Esophagus (tissue), 2 donors: ENCODE measurements at places on chromosomes 5 and 9. TPM values are rescaled to one million over a fixed set of nuclear protein-coding genes. Genes with fewer than 3 reads are reported as not detected.

FOXD4L4 gene
- polyA plus RNA-seq: 0.08 TPM

FRMD3 gene
- polyA plus RNA-seq: 0.20 TPM

LRRC19 gene
- polyA plus RNA-seq: not detected

POLE3 gene
- 38.9 TPM for polyA plus RNA-seq

CDH9 gene
- not detected for polyA plus RNA-seq

PTCH1 gene
- polyA plus RNA-seq: 2.8 TPM

HMMR gene
- 4.1 TPM for polyA plus RNA-seq

CDC25C gene
- 1.0 TPM for polyA plus RNA-seq

C5orf52 gene
- not detected for polyA plus RNA-seq

TRPM3 gene
- under 0.01 TPM for polyA plus RNA-seq

ENHO gene
- polyA plus RNA-seq: 0.39 TPM

SPOUT1 gene
- polyA plus RNA-seq: 23.6 TPM

WDR5 gene
- 17.3 TPM for polyA plus RNA-seq

DBH gene
- polyA plus RNA-seq: not detected

SLCO6A1 gene
- polyA plus RNA-seq: 0.39 TPM

OTULINL gene
- 0.45 TPM for polyA plus RNA-seq

CER1 gene
- not detected for polyA plus RNA-seq

MCC gene
- polyA plus RNA-seq: 7.2 TPM

GBGT1 gene
- polyA plus RNA-seq: 3.7 TPM

COL23A1 gene
- 0.59 TPM for polyA plus RNA-seq

QRFP gene
- 0.16 TPM for polyA plus RNA-seq

SNAPC4 gene
- polyA plus RNA-seq: 6.6 TPM

RANBP3L gene
- 0.07 TPM for polyA plus RNA-seq

MARCOL gene
- polyA plus RNA-seq: not detected

OSMR gene
- 4.6 TPM for polyA plus RNA-seq

TEK gene
- polyA plus RNA-seq: 0.55 TPM

RAPGEF1 gene
- 11.0 TPM for polyA plus RNA-seq

C5orf24 gene
- 9.0 TPM for polyA plus RNA-seq

CAMLG gene
- polyA plus RNA-seq: 25.6 TPM

CDX1 gene
- not detected for polyA plus RNA-seq

ZNF454 gene
- 0.71 TPM for polyA plus RNA-seq

LTC4S gene
- polyA plus RNA-seq: 6.5 TPM

STOM gene
- 46.3 TPM for polyA plus RNA-seq

GLT6D1 gene
- not detected for polyA plus RNA-seq

ZBED3 gene
- 0.67 TPM for polyA plus RNA-seq

DBN1 gene
- polyA plus RNA-seq: 24.7 TPM

RASEF gene
- 3.8 TPM for polyA plus RNA-seq
